ENCODE measurements at places on chromosomes 1 and 21.

- DNase-seq, result no peak
These were observed 135.9 kb downstream of the HUNK start for GRCh38 chr21:32008714-32009113.

GRCh38 chr1:81887421-81888144 lies 86.8 kb downstream of the ADGRL2 start:
- no peak for DNase-seq

GRCh38 chr1:221556435-221556834 lies 185.5 kb downstream of the DUSP10 start:
- no peak for DNase-seq

- no peak for DNase-seq
These were observed 9.7 kb downstream of the SFT2D2 start for GRCh38 chr1:168235548-168235885.

DNA sequence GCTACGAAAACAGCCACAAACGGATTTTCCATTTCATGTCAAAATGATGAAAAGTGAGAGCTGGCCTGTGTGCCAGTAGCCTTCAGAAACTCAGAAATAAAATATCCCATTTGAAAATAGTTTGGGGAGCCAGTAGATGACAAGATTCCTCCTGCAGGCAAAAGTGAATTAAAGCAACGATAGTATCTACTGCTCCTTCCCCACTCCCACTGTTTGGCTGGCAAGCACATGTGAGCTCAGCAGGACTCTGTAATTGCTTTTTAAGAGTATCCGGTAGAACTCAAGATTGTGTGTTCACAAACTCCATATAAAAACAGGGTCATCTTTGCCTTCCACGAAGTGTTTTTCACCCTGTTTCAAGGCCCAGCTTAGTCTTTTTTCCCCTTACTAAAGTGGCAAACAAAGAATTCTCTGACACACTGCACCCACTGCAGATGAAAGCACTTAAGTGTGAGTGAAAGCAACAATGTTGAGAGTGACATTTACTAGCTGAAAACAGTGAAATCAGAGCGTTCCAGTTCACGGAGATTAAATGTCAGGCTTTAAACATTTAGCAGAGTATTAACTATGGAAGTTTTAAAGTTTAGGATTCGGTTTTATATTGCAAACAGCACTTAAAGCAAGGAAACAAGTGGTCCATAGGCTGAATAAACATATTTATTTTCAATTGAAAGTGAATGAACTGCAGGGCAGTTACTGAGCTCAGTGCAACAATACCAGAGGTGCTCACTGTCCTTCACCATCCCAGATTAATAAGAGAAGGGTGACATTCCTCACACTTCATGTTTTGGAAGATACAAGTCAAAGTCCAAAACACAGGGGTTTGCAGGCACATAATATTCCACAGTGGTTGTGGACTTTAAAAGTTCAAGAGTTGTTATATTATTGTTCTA lies 70.0 kb downstream of the ALG14 start:
- no peak for DNase-seq

DNA sequence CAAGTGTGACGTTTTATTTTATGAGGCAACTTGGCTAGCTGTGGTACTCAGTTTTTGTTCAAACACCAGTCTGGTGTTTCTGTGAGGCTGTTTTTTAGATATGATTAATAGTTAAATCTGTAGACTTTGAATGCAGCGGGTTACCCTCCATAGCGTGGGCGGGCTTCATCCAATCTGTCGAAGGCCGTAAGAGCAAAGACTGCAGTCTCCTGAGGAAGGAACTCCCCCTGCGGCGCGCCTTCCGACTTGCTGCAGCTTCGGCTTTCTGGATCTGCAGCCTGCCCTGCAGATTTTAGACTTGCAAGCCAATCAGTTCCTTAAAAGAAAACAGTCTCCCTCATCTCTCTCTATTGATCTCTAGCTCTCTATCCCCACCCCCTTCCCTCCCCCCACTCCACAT lies 4.2 kb upstream of the ZNF496 start:
- DNase-seq, result no peak

- no peak for DNase-seq
These were observed 18.1 kb downstream of the CCDC185 start for GRCh38 chr1:223411309-223411708.

GRCh38 chr1:43648221-43648847 lies 1.6 kb upstream of the KDM4A start:
- peak; percentile 39 for DNase-seq

DNA sequence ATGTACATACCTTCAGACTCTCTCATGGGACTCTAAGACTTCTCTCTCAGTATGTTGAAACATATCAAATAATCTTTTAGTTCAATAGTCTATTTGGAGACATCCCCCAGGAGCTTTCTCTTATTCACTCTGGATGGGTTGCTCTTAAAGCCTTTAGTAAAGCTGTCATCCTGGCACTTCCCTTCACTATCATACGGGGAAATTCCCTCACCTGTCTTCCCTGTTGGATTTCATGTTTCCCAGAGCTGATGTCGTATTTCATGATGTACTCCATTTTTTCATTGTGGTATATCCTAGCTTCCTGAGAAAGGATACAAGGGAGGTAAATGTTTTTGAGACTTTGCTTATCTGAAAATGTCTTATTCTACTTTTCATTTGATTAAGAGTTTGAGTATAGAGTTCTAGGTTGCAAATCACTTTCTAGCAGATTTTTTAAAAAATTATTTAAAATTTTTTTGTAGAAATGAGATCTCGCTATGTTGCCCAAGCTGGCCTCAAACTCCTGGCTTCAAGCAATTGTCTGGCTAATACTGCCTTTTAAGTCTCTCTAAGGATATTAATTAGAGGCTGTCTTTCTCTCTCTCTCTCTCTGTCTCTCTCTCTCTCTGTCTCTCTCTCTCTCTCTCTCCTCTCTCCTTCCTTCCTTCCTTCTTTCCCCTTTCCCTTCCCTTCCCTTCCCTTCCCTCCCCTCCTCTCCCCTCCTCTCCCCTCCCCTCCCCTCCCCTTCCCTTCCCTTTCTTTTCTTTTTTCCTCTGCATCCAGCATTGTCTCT lies 17.0 kb upstream of the MACF1 start:
- peak; percentile 68 for DNase-seq

DNA sequence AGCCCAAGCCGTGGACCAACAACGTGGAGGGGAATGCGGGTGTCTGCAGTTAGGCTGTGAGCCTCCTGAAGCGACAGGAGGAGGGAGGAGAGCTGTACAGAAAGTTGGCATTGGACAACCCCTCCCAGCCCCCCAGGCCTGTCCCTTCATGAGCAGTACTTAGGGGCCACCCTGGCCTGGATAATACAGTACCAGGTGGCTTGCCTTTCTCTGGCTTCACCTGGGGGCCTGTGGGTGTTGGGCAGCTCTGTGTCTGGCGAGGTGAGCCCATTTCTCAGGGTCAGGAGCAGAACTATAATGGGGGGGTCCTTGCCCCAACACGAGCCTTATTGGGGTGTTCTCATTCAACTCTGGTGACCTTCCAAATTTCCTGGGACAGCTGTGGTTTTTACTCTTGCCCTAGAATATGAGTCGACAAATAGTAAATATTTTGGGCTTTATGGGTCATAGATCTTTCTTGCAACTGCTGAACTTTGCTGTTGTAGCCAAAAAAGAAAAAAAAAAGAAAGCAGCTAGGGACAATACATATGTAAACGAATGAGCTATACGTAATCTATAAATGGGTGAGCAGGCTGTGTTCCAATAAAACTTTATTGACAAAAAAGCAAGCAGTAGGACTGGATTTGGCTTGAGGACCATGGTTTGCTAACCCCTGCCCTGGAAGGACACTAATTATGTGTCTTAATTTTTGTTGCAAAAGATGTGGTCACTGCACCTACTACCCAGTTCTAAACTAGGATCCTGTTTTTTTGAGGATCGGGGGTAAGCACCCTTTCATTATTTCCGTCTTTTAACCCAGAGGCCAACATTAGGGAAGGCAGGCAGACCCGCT lies 11.4 kb downstream of the COQ8A start:
- DNase-seq, result no peak

DNA sequence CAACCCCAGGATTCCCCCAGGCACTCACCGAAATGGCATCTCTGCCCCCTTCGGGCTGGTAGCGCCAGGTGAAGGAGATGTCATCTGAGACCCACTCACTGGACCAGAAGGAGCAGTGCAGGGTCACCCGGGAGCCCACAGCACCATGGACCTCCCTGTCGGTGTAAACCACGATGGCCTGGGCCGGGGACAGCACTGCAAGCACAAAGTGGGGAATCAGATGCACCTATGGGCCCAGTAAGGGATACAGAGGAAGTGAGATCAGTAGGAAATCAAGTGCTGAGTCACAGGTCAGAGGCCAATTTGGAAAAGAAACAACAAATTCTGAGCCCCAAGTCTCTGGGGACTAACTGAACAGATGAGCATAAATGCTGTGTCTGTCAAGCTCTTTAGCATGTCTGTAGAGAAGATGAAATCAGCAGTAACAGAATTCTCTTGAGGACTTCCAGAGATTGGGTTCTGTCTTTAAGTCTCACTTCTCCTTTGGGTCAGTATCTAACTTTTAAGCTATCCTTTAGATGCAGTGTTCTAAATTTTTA lies 2.5 kb downstream of the MPZ start:
- peak; percentile 26 for DNase-seq

Measured in kidney tubule cell (primary cell).